ENCODE measurements at places on chromosomes 4 and X.
A peak's percentile ranks its signal among the peaks of the same experiment; 100 is the strongest.

DNA sequence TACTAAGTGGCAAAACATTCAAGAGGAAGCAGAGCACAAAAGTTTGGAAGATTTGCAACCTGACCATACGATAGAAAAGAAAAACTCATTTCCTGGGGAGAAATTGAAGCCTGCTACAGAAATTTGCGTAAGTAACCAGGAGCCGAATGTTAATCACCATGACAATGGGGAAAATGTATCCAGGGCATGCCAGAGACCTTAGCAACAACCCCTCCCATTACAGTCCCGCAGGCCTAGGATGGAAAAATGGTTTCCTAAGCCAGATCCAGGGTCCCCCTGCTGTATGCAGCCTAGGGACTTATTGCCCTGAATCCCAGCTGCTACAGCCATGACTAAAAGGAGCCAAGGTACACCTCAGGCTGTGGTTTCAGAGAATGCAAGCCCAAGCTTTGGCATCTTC, 472.2 kb upstream of the KLHL4 start:
- no peak for DNase-seq

- peak; percentile 52 for DNase-seq
Observed at GRCh38 chr4:77582156-77582555, 23.5 kb upstream of the CXCL13 start.

GRCh38 chrX:23403849-23404248, 69.2 kb downstream of the PTCHD1 start:
- DNase-seq, result peak; percentile 5

- DNase-seq, result no peak
Observed at GRCh38 chr4:189088780-189089179, 851.9 kb upstream of the FRG1 start.

DNA sequence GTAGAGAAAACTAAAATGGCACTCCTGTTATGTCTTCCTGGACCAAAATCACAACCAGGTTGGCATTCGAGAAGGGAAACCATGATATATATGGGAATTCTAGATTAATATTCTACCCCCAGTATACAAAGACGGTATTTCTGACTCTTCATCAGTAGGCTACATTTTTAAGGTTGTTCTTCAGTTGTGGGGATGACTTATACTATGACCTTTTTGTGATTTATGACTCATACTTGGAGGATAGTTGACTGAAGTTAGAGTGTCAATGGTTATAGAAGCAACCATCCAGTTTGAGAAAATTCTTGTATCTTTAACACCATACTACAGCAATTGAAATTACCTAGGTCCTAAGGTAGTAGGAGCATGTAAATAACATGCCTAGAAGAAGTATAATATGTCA, 49.8 kb upstream of the CYSLTR1 start:
- DNase-seq, result no peak

- no peak for DNase-seq
Observed at GRCh38 chrX:12977761-12978204, 2.9 kb downstream of the TMSB4X start.

DNA sequence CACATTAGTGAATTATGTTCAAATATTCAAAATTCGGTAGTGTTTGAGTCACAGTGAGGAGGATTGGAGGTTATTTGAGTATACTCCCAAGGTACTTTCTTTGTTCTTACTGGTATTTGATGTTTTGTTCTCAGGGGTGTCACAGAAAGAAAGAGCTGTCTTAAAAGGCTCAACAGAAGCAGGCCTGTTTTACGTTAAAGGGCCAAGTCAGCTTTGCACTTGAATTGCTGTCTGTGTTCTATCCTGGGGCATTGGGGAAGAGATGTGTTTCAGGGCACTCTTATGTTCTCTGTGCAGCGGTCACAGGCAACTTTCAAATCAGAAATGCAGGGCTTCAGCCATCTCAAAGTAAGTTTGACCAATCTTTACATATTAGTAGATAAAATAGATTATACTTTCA, 1113.1 kb upstream of the LCORL start:
- DNase-seq, result no peak

DNA sequence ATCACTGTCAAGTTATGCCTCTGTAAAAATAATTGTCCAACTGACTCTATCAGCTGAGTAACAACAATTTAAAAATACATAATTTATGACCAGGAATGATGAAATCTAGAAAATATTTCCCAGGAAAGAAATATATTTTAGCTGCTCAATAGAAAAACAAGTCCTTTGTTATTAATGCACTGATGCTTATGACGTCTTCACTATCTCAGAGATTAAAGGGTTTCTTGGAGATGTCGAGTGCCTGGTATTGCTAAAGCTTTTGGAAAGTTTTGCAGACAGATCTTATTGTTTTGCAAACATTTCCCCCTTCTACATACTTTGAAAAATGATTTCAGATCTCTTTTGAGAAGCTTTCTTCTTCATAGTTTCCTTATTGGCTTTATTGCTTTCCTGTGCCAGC, 154.6 kb upstream of the RPS6KA3 start:
- peak; percentile 4 for DNase-seq

GRCh38 chr4:152156442-152156841, 379.4 kb downstream of the FBXW7 start:
- no peak for DNase-seq

GRCh38 chrX:109274806-109275205, 207.1 kb downstream of the GUCY2F start:
- DNase-seq, result no peak

DNA sequence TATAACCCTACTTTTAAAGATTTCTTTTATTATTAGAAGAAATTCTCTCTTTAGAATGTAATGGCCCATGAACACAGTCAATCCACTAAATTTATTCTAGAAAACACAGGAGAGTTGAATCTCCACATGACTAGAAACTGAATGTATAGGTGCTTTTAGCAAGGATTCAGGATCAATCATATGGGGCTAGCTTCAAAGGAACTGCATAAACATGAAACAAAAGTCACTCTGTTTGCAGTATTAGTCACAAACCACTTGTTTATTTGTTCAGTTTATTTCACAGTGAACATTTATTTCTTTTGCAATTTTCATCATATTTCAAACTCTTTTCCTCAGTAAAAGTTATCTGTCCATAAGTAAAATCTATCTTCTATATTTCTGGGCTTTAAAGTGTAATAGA, 1604.6 kb downstream of the PCDH18 start:
- peak; percentile 3 for DNase-seq

DNA sequence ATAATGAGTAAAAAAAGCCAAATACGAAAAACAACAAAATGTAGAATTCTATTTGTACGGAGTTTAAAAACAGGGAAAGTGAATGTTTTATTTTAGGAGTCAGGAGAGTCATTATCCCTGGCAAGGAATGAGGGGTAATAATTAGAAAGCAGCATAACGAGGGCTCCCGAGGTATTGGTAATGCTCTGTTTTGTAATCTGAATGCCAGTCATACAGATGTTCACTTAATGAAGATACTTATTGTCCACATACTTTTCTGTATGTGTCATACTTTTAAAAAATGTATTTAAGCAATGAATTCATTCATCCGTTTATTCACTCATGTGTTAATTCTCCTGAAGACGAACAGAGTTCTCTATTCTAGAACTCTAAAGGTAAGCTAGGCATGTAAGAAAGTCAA, 87.8 kb upstream of the BMP2K start:
- peak; percentile 38 for DNase-seq

GRCh38 chrX:45758319-45758718, 557.6 kb upstream of the DIPK2B start:
- DNase-seq, result peak; percentile 89

- no peak for DNase-seq
Observed at GRCh38 chr4:37949636-37950426, 10.4 kb upstream of the PTTG2 start.

DNA sequence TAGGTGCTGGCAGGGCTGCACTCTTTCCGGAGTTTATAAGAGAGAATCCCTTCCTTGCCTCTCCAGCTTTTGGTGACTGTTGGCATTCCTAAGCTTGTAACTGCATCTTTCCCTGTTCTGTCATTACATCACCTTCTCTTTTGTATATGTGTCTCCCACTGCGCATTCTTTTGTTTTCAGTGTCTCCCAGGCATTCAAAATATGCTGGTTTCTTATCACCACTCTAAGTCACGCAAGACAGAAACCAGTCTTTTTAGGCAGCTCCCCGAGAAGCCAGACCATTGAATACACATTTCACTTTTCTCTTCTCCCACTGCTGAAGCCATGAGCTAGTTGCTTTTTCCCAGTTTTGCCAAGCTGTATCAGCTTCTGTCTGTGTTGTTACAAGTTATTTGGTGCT, 71.0 kb downstream of the LAS1L start:
- peak; percentile 6 for DNase-seq

DNA sequence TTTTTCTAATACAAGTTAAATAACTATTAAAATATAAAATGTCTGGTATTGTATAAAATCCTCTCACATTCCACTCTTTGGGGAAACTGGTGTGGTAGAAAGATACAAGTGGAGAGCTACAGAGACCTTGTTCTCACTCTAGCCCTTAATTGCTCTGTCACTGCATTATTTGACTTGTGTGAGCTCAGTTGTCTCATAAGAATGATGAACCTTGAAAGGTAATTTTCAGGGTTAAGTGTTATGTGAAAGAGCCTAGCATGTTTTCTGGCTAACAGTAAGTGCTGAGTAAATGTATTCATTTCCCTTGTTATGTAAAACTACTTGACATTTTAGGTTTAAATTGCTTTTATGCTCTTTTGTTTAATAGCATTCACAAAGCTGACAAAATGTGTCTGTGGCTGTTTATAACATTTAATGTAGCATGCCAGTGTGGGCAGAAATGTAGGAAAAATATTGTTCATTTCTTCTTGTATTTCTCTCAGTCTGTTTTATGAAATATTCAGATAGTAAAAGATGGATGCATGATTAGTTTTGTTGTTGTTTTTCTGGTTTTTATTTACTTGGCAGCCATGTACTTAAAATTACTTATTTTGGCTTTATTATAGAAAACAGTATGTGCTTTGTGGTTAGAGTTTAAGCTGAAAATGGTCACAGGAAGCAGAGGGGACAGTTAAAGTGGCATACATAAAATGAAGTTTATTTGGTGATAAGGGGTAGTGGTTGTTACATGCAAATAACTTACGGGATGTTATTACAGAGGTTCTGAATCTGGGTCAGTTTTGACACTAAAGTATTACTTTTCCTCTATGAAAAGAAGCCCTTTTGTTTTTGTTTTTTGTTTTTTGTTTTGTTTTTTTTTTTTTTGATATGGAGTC, 29.2 kb downstream of the SLAIN2 start:
- DNase-seq, result no peak

DNA sequence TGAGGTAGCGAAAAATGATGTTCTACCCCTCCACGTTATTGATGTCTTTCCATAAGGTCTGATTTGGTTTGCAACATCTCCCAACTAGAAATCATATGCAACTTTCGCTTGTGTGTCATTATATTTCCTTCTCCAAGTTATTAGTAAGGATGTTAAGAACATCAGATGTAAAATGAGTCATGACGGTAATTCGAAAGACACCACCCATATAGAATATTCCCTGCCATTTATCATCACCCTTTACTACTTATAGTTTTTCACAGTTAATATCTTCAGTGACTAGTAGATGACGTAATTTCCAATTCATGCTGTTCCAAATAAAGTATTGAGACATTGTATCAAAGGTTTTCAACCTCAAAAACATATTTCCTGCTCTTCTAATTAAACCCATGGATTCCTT, 146.7 kb upstream of the MAP3K15 start:
- DNase-seq, result no peak

- peak; percentile 36 for DNase-seq
Observed at GRCh38 chr4:5361968-5362367, 310.7 kb downstream of the STK32B start.

GRCh38 chr4:18767921-18768320, 746.4 kb upstream of the LCORL start:
- DNase-seq, result no peak

DNA sequence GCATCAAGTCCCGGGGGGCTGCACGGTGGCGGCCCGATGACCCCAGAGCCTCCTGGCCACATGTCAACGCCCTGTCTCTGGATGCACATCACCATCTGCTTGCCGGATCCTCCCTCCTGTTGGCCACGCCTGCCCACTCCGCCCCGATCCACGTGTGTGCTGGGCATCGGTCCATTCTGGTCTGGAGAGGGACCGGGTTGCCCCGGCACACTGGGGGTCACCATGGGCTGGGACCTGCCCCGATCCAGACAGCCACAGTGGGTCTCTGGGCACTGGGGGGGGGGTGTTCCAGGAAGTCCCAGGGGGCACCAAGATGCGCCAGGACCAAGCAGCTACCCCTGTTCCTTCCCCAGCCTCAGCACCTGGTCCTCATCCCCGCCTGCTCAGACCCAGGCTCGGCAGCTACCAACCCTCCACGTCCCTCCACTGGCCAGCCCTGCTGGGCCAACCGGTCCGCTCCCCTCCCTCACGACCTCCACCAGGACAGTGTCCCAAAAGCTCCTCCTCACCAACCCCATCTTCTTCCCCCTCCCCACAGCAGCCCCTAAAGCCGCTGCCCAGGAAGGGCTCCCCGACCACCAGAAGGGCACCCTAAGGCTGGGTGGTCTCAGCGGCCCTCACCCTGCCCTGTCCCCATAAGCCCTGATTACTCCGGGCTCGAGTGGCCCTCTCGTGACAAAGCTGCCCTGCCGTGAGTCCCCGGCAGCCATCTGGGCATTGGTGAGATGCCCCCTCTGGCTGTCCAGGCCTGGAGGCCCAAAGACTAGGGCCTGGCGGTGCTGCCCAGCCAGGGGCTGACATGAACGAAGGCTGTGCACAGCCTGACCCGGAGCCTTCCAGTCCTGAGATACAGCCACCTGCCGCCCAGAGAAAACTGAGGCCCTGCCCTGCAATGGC, 4.6 kb downstream of the CTBP1 start:
- DNase-seq, result no peak

- DNase-seq, result no peak
Observed at GRCh38 chr4:54741202-54741601, 83.4 kb downstream of the KIT start.

DNA sequence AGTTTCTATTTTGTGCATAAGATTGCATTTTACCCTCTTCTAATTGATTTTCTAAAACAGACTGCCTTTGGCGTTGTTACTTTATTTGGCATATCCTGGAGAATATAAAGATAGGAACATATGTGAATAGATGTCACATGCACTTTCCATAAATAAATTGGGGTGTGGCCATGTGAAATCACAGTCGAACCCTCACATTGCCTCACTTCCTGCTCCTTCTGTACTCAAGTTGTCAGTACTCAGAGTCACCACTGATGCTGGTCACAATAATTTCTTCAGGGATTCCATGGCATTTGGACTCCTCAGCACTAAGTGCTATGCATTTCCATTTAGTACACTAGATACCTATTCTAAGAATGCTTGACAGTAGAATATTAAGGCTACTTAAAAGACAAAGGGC, 1.4 kb upstream of the EMCN start:
- no peak for DNase-seq

DNA sequence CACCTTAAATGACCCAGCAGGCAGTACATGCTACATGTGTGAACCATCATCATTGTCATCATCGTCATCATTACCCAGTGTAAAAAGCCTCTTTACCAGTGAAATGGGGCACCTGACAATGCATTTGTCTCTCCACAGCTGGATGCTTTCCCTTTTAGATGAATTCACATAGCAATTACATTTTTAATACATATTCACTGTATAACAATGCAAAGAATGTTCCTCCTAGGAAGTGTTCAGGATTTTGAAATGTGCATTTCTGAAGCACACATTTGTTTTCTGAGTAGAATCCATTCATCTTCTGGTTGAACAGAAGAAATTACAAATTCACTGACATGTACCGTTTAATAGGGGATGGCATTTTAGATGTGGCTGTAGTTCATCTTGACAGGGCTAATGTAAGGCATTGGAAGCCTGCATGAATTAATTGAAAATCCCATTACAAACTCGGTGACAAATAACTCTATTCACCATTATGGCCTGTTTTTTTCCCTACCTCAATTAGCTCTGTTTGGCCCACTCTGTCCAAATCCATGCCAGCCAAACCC, 111.1 kb downstream of the SH3RF1 start:
- peak; percentile 90 for DNase-seq
